ENCODE measurements at places on chromosomes 1 and 21.

DNA sequence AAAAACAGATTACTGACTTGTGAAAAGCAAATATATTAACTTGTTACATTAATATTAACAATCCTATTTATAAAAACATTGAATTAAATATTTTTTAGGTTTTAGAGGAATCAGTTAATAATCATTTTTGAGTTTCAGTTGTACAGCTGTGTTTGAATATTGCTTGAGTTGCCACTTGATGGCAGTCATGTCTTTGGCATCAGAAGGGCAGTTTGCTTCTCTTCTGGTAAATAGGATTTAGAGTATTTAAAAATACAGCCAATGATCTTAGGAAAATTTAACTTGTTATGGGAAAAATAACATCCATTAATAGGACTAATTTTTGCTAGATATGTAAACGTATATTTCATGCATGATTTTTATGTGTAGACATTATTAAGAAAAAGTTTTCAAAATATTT lies 234.1 kb downstream of the NCAM2 start:
- DNase-seq, result peak; percentile 79

GRCh38 chr21:44505673-44506278 lies 34.2 kb downstream of the KRTAP10-1 start:
- no peak for DNase-seq

DNA sequence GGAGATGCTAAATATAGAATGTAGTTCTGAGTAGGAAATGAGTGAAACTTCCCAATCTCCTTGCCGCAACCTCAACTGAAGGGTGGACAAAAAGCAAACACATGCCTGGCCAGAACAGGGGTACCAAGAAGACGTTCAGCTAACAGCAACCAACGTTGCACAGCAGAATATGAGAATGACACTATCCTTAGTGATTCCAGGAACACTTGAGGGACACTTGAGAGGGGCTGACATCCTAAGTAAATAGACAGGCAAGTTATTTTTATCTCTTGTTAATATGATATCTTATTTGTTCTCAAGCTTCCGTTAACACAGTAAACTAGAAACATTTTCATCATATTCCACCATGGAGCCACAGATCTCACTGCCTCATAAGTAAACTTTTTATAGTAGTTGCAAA lies 908 bp downstream of the KRTAP19-1 start:
- DNase-seq, result no peak

- DNase-seq, result no peak
Observed at GRCh38 chr1:79604490-79605198, 598.1 kb upstream of the ADGRL4 start.

GRCh38 chr1:159869173-159869572 lies 6.7 kb upstream of the VSIG8 start:
- peak; percentile 48 for DNase-seq

DNA sequence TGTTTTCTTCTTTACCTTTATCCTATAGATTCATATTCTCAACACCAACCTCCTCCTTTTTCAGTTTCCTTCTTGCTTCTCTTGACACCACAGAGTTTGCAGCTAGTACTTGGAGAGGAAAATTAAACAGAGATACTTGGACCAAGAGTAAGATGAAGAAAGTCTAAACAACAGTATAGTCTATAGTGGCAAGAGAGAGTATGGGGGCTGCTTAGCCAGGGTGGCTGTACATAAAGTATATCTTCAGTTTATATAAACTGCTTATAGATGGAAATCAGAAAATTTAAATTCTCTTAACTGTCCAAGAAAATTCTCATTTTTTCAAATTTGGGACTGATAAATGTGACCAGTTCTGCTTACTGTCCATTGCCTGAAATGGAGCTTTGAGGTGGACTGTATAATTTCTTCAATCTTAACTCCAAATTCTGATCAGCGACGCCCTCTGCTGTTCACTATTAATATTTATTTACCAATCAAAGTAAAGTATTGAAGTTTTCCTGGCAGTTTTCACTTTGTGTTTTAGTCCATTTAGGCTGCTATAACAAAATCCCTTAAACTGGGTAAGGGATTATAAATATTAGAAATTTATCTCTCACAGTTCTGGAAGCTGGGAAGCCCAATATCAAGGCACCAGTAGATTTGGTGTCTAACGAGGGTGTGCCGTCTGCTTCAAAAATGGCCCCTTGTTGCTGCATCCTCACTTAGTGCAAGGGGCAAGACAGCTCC lies 14.8 kb upstream of the METTL18 start:
- peak; percentile 77 for DNase-seq

GRCh38 chr1:98102345-98103030 lies 181.7 kb upstream of the DPYD start:
- peak; percentile 38 for DNase-seq

DNA sequence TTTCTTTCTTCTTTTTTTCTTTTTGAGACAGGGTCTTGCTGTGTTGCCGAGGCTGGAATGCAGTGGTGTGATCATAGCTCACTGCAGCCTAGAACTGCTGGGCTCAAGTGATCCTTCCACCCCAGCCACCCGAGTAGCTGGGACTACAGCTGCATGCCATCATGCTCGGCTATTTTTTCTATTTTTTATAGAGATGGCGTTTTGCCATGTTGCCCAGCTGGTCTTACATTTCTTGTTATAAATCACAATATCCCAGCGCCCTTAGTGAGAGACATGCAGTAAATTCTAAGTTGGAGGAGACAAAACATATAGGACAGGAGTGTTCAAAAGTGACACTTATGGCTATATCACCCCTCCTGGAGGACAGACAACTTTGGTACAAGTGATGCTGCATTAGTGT lies 31.3 kb upstream of the ACTN2 start:
- peak; percentile 2 for DNase-seq

DNA sequence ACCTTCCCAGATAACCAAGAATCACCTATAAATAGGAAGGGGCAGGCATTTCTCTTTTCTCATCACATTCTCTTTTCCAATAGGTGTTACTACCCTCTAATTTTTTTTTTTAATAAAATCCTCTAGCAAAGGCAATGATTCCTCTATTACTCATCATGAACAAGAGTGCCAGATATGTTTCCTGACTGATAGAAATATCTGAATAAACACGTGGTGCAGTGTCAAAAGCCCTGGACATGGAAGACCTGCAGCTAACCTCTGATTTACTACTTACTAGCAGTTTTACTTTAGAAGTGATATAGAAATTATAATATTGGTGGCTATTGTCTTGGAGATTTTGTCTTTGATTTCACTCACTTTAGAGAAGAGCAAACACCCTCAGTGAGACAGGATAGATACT lies 194.6 kb upstream of the SAMSN1 start:
- DNase-seq, result no peak

- DNase-seq, result peak; percentile 69
Observed at GRCh38 chr1:171220581-171221054, 27.7 kb upstream of the FMO1 start.

DNA sequence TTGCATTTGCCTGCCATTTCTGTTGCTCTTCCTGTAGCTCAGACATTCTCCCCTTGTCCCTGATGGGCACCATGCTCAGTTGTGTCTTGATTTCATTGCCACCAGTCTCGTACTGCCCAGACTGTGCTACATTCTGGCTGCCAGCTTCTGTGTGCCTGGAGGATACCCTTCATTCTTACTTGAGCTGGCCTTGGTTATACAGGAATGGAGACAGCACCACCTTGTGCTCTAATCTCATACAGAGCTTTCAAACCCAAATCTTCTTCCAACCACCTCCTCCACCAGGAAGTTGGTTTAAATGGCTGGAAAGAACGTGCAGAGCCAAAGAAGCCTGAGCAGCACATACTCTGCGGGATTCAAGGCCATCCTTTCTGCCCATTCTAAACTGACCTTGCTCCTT lies 165.3 kb downstream of the SLC35F3 start:
- DNase-seq, result no peak

GRCh38 chr1:75083223-75083622 lies 51.0 kb upstream of the LHX8 start:
- DNase-seq, result no peak

DNA sequence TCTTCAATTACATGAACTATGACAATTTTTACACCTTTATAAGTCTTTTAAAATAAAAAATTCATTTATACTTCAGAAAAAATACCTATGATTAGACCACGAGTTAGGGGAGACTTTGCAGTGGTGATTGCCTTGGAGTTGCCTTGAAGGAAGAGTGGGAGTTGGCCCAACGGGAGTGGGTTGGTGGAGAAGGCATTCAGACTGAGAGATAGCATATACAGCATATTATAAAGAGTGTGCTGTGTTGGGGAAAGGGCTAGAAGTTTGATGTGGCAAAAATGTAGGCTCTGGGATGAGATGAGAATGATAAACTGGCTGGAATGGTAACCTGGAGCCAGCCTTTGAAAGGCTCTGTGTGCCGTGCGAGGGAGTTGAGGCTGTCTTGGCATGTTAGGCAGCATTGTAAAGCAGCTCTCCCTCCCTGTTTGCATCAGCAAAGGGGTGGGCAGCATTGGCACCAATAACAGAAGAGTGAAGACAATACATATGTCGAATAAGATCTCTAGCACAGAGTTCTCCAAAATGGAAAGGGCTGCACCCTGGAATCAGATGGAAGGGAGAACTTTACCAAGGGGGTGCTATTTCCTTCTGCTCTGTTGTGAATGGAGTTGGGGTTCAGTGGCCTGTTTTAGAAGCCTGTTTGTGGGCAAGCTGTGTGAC lies 24.4 kb downstream of the MPZL1 start:
- DNase-seq, result no peak

All from adipocyte (in vitro differentiated cells).